ENCODE measurements at places on chromosomes 2 and 18. TPM values are rescaled to one million over a fixed set of nuclear protein-coding genes. Genes with fewer than 3 reads are reported as not detected.

The PTPRM gene
- 45.6 TPM for total RNA-seq

The IRS1 gene
- total RNA-seq = 48.0 TPM

- no peak for DNase-seq
Observed at GRCh38 chr2:198165289-198165688, 360.9 kb downstream of the PLCL1 start.

- no peak for DNase-seq
Observed at GRCh38 chr18:36771245-36771644, 57.6 kb downstream of the TPGS2 start.

- no peak for DNase-seq
Observed at GRCh38 chr2:43513796-43514195, 82.0 kb downstream of the THADA start.

GRCh38 chr2:73776869-73777519 lies 2.9 kb downstream of the DUSP11 start:
- DNase-seq = no peak

Measured in ovary (tissue), 10 donors.